ENCODE measurements at places on chromosomes 3 and 15. TPM values are rescaled to one million over a fixed set of nuclear protein-coding genes. Genes with fewer than 3 reads are reported as not detected.
A peak's percentile ranks its signal among the peaks of the same experiment; 100 is the strongest.

GRCh38 chr3:194672876-194673275 is 885 bp upstream of the LSG1 start:
- no peak for DNase-seq

DNA sequence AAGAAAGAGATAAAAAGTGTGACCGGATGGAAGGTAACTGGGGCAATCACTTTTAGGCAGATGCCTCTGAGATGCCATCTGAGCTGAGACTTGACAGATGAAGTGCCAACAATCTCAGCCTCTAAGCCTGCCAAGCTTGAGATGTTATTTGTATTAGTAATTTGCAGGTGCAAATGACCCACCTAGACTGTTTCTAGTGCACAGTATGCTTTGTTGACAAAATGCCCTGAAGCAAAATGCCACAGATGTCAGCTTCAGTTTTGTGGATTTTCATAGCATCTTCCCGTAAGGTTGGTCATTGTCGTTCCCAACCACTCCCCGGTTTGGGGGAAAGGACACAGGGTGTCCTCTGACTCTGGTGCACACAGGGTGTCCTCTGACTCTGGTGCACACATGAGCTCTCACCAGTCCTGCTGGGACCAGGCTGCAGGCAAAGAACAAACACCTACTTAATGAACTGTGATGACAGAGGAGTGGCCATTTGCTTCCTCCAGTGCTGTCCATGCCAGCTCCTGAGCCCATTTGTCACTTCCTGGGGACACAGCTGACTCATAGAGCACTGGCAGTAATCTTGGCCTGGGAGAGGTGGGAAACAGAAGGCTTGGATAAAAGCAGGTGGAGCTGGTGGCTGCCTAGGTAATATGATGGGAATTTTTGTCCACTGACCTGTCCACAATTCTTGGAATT is 16.7 kb upstream of the PPP1R2 start:
- no peak for DNase-seq

Gene XCR1
- total RNA-seq, result 0.06 TPM

Gene LRRIQ4
- total RNA-seq, result not detected

GRCh38 chr3:136698361-136698760 is 53.8 kb downstream of the STAG1 start:
- DNase-seq, result no peak

GRCh38 chr3:192564611-192565010 is 162.7 kb downstream of the FGF12 start:
- DNase-seq, result no peak

DNA sequence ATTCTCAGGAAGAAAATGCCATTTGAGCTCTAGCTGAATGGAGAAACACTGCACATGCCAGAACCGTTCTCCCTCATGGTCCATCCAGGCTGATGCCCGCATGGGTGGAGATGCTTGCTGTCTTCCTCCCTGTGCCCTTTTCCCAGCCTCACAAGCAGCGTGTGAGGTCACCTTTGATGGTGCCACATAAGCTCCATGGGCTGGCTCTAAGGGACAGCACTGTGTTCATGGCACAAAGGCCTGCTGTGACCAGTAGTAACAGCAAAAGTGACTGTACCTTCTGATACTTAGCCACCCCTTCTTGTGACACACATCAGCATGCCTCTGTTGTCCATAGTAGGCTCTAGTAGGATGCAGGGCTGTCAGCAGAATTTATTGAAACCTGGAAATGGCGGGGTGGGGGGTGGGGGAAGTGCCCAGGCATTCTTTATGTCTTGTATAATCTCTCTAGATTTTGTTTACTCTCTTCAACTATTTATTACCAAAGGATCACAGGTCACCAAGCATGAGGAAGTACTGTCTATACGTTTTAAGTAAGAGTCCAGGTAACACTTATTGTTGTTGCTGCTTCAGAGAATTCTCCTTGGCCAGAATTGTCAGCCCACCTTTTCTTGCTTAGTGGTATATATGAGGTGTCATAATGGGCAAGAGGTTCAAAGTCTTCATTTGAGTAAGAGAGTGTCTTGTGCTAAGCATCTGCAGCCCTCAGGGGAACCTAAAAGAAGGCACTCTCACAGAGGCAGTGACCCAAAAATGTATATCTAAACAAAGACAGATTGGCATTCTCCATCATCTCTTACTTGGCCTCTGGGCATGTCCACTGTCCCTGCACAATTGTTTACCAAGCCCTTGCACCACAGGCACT is 56.5 kb downstream of the RAB7A start:
- no peak for DNase-seq

DNA sequence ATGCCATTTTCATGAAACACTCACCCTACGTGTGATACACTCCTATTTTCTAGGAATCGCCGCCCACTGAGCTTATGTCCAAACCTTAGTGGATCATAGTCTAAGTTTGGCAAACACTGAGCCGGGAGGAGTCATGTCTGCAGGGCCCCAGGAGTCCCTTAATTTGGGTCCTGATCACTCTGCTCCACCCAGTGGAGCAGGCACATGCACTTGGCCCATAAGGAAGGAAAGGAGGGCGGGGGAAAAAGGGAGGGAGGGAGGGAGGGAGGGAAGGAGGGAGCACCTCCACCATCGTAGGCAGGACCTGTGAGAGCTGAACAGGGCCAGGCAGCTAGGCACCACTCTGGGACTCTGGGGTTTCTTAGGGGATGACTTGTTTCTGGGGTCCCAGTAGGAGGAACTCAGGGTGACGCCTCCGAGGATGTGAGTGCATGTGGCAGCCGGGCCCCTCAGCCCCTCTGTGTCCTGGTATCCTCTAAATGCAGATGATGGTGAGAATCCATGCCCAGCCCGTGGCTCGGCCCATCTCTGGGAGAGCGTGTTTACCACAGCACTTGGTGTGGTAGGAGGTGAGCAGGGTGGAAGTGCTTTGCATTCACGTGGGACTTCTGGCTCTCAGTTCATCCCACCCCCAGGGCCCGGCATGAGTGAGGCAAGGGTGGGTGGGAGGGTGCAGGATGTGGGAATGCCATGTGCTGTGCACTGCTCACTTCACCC is 109.4 kb downstream of the KLF13 start:
- DNase-seq, result no peak

DNA sequence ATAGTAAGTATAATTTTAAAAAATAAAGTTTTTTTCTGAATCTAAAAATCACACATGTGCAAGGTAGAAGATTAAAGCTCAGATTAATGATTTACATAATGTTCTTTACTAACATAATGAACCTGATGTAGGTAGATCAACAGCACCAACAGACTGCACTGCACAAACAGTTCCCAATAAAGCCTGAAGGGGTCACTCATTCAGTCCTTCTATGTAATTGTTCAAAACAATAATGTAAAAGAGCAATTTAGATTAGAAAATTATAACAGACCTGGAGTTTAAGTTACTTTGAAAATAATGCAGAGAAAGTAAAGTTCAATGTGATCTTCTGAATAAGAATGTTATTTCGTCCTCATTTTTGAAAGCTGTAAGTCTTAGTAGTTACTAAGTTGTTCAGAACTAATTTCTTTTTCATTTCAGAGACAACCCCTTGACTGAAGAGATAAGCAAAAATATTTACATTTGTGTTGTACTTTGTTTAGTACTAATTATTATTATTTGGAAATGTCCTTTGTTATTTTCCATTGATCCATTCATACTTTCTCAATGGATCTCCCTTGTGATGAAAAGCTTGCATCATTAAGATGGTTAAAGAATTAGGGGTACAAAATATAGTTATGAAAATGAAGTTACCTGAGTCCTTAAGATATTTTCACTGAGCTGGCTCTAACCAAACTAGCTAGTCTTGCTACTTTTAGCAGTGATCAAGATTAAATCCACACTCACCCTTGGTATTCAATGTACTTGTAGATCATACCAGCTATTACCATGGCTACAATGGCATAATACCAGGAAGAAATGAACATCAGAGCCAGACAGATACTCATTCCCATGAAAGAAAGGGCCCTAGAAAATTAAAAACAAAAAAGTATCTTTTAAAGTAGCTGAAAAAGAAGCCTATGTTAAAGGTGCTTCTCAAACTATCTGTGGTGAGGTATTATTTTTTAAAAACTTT is 16.8 kb downstream of the EMC4 start:
- peak; percentile 47 for DNase-seq

Gene B3GALNT1
- 3.1 TPM for total RNA-seq

DNA sequence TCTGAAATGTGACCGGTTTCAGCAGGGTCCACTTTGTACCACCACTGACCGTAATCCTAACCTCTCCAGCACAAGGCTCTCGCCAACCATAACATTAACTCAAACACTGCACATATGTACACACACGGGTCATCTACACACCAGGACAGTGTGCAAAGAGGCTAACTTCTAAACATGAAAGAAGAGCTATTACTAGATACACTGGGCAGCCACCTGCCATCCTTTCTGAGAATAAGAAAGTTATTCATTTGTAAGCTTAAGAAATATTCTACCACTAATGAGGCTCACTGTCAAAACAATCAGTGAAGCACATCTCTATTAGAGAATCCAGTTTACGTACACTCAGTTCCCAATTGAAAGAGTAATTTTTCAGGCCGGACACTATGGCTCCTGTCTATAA is 59.1 kb upstream of the PARL start:
- DNase-seq, result no peak

Gene MAPKAPK3
- total RNA-seq, result 103 TPM

Measured in LHCN-M2 (cell line).